ENCODE measurements at places on chromosomes 4 and X.

GRCh38 chrX:78650906-78651437, 8.2 kb downstream of the RTL3 start:
- no peak for DNase-seq

GRCh38 chr4:152248347-152248746, 287.5 kb downstream of the FBXW7 start:
- DNase-seq = no peak

GRCh38 chr4:35250761-35251160, 993.6 kb downstream of the ARAP2 start:
- no peak for DNase-seq

- DNase-seq = no peak
These were observed 697.4 kb upstream of the ADGRL3 start for GRCh38 chr4:60502733-60503132.

DNA sequence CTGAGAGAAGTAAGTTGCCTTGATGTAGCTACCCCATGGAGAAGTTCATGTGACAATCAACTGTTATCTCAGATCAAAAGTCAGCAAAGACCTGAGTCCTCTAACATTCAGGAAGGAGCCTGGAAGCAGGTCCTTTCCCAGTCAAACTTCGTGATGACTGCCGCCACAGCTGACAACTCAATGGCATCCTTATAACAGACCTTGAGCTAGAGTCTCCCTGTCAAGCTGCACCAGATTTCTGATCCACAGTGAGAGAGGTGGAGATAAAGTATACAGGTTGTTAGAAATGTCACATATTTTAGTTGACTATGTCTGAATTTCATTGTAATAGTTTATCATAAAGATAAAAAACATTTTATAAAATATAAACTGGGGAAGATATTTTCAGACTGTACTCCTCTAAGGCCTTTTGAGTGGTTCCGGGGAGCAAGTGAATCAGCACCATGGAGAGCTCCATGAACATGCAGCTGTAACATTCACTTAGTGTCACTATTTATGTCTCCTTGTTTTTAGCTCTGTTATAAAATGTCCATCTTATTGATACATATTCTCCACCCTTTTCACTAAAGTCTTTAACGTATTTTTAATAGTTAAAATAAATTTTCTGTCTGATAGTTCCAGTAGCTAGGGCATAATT, 1653.5 kb upstream of the AGA start:
- peak; percentile 10 for DNase-seq

- DNase-seq = no peak
These were observed 59.8 kb upstream of the RELL1 start for GRCh38 chr4:37745946-37746345.

GRCh38 chr4:70559924-70560323, 32.1 kb upstream of the AMBN start:
- no peak for DNase-seq

GRCh38 chrX:12919620-12920019, 13.2 kb downstream of the TLR8 start:
- DNase-seq = no peak

- no peak for DNase-seq
These were observed 637.4 kb downstream of the ZNF674 start for GRCh38 chrX:45907786-45908185.

DNA sequence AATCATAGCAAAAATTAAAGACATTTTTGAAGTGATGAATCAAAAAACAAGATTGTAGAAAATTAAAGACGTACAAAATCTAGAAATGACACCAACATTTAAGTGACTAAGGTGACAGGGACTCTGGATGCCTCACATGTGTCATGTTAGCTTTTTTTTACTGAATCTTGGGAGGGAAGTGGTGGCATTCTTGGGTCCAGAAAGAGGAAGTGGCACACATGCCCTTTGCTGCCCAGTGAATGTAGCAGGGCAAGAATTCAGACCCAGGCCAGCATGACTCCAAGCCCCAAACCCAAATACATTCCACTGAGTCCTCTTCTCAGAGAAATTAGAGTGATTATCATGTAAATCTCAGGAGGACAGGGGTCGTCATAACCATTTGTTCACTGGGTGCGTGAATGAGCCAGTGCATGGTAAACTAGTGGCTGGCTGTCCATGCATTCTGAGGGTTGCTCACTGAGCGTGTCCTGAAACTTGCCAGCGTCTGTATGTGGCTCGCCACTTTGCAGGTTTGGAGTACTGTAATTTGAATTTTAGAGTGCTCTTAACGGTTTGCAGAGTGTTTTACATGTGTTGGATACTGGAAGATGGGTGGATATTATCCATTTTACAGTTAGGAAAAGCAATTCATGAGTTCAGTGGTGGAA, 55.4 kb upstream of the TBC1D14 start:
- no peak for DNase-seq

- DNase-seq = no peak
These were observed 42.7 kb downstream of the NHSL2 start for GRCh38 chrX:71953391-71953790.

DNA sequence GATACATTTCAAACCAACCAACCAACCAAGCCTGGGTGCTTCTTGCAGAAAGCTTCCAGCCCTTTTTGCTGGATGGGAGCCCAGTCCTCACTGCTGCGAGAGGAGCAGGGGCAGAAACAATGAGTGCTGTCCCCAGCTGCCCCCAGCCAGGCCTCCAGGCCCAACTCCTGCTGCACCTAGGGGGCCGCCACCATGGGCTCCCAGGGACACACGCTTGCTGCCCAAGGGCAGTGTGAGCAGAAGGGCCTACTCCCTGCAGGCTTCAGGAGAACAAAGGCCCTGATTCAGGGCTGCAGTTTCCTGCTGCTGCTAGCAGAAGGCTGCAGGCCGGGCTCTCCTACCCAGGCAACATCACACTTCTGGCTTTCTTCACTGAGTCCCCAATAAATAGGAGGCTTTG, 37.7 kb upstream of the ENPP6 start:
- DNase-seq = no peak

DNA sequence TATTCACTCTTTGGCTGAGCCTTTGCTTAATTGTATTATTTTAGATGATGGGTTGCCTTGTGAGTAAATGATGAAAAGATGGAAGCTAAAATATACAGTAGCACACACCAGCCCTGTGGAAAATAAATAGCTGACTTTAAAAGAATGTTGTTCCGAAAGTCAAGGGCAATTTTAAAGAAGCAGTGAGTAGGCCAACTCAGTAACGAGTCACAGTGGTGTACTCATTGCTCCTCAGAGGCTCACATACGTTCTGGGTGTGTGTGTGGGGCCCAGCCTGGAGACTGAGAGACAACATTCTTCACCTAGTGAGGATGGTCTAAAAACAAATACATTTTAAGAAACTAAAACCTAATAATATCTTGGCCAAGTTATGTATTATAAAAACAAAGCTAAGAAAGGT, 640.3 kb downstream of the TRIML1 start:
- DNase-seq = no peak

DNA sequence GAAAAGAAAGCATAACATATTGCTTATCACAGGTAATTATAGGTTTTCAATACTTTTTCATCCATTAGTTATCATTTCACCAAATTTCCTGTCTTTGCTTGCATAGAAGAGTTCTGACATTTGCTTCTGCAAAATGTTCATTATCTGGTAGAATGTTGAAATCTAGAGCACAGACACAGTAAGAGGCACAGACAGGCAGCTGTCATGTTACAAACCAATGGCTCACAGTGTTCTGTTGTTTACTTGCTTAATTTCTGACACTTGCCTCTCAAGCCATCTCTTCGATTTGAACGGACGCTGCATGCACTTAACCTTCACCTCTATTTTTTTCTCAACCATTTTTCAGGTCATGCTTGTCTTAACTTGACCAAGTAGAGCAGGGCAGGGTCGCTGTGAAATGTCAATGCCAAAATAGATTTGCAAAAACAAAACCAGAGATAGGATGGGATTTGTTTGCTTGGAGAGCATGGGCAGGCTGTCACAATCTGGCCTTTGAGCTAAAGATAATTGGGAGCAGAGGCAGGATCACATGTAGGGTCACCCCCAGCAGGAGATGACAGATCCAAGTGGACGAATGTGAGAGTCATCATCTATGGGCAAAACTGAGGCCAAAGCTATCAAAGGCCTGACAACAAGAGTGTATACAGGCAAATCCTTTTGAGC, 292.3 kb downstream of the SMARCA1 start:
- no peak for DNase-seq

GRCh38 chr4:169770416-169770815, 12.7 kb upstream of the HPF1 start:
- DNase-seq = no peak

DNA sequence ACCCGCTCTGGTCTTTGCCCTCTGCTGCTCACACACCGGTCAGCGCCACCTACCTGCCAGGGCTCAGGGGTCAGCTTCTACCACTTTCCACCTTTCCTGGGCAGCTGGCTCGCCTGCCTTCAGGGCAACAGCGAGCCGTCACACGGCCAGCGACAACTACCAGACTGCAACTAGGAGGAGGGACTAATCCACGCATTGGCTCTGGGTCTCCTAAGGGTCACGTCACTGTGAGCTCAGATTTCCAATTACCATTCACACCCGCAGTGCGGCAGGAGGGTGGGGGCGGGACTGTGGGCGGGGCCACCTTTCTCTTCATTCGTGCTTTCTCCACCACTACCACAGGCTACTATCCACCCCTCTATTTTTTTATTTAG, at the start of gene BEX5:
Gene BEX5 (minus strand): TSS at position 172 of the 374 bp plus-strand sequence. CDS start 1,712 bp downstream, outside the sequence.
- peak; percentile 0 for DNase-seq

DNA sequence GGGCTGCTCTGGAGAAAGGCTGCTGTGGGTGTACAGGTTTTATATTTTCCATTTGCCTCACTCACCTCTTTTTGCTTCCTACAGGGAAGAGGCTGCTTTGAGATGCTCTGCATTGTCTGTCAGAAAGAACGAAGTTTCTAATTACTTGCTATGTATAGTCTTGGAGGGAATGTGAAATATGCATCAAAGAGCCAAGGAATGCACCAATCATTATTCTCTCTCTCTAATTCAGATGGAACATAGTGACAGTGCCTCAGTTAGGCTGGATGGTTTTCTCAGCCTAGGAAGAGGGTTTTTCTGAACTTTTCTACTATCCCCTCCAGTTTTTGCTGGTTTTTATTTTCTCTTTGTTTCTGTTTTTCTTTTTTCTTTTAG, 106.8 kb upstream of the SLC4A4 start:
- DNase-seq = no peak

DNA sequence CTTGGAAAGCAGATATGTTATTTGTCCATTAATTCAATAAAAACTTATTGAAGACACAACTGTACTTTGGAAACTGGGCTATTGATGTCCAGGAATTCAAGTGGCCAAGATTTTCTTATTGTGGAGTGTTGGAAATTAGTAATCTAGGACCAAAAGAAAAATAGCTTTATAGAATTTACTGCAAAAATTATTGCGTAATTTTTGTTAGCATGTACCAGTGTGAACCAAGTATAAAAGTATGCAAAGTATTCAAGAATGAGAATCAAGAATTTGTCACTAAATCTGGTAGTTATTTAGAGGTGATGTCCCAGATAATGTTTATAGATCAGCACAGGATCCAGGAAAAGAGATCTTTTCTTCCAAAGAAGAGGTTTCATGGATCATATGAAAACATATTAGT, 468.9 kb upstream of the CTSO start:
- DNase-seq = no peak

DNA sequence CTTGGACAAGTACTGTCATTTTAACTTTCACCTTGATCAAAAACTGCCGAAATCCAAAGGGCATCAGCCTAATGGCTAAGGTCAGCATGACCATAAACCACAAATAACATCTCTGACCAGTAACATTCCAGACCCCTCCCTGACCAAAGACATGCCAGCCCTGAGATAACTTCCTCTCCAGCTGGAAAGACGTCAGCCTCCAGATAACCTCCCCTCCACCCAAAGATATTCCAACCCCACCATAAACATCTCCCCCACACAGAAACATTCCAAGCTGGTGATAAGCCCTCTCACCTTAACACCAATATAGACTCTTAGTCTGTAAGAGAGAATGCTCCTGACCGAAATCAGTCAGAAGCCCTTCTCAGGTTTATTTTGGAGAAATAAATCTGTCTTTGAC, 7.4 kb downstream of the PPP1R2C start:
- DNase-seq = no peak

DNA sequence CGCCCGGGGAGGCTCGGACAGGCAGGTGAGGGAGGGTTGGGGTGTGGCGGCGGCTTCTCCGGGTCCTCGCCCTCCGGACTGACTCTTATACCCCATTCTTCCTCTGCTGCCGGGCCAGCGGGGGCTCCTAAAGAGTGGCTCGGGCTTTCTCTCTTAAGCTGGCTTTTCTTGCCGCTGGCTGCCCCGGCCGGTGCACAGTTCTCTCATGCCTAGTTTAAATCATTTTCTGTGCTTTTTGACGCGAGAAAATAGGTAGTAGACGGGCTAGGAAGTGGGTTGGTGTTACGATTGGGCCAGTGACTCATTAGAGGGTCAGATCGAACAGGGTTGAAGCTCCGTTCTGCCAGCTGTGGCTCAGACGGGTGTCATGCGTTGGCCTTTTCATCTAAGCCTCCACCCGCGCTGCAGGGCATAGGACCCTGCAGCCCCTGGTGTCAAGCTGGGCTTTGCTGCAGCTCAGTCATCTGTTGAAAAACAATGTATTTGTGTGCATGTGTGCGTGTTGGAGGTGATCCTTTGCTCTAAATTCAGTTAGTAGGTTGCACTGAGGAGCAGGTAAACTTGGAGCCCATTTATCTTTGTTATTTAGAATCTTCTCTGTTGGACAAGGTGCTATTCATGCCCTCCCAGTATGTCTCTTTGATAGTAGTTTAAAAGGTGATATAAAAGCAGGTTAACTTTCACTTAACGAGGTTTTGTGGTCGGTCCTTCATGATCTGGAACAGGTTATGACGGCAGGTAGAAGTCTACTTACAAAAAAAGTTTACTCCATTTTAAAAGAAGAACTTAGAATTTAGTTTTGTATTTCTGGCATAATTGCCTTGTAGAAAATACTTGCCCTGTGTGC, 802 bp downstream of the BMP2K start:
- DNase-seq = peak; percentile 32

DNA sequence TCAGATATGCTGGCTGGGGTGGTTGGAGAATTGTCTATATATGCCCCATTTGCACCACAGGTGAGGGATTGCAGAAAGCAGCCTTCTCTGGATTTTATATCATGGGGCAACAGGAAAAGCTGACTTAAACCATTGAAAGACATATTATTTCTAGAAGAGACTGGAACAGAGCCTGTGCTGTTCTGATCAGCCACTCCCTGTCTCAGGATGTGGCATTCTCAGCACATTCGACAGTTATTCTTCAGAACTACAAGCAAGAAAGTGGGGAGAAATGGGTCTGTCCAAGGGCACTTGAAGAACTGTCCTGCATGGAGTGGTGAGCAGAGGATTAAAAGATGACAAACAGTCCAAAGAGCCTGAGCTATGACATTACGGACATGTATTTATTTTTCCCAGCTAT, 67.8 kb upstream of the EPHA5 start:
- no peak for DNase-seq

DNA sequence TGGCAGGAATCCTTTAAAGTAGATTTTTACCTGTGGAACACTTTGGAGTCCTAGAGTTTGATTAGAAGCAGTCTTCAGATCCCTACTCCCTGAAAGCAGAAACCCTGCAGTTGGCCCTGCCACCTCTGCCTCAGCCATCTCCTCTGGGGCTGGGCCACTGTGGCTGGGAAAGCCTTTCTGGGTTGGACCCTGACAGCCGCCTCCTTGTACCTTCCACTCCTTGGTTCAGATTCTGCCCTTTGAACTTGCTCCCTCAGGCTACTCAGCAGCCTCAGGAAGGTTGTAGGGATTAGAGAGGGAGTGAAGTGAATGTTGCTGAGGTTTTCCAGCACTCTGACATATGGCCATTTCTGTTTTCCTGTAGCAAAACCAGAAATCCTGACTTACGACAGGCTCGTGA, 65.5 kb downstream of the KIT start:
- DNase-seq = no peak
